Daoy (cell line): ENCODE measurements at places on chromosomes 1 and 21. TPM values are rescaled to one million over a fixed set of nuclear protein-coding genes. Genes with fewer than 3 reads are reported as not detected.

LENEP gene
- not detected in 2 replicates for total RNA-seq

KCNK1 gene
- 12.7 and 19.3 TPM in 2 replicates for total RNA-seq

OR2L2 gene
- 0.06 TPM in 1 of 2 replicates, not detected in the other for total RNA-seq

KRTAP21-1 gene
- total RNA-seq = not detected in 2 replicates

DNA sequence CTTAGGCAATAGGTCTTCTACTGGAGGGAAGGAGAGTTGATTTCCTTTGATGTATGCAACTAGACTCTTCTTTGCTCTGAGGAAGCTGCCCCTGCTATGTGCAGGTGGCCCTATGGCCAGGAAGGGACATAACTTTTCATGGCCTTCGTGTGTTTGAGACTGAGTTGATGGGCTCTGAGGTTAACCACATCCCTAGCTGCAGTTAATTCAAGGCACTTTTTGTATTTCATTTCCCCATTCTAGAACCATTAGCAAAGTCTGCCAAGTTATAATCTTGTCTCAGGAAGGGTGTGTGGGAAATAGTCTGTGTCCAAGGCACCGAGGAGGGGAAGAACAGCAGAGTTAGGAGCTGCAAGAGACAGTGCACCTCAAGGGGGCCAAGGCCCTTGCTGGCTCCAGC, 2.5 kb downstream of the FCRL4 start:
- no peak for DNase-seq

GRCh38 chr1:2436876-2437275, 24.5 kb upstream of the PEX10 start:
- DNase-seq = no peak

- no peak for DNase-seq
Observed at GRCh38 chr1:194477908-194478307, 1291.5 kb upstream of the B3GALT2 start.

DNA sequence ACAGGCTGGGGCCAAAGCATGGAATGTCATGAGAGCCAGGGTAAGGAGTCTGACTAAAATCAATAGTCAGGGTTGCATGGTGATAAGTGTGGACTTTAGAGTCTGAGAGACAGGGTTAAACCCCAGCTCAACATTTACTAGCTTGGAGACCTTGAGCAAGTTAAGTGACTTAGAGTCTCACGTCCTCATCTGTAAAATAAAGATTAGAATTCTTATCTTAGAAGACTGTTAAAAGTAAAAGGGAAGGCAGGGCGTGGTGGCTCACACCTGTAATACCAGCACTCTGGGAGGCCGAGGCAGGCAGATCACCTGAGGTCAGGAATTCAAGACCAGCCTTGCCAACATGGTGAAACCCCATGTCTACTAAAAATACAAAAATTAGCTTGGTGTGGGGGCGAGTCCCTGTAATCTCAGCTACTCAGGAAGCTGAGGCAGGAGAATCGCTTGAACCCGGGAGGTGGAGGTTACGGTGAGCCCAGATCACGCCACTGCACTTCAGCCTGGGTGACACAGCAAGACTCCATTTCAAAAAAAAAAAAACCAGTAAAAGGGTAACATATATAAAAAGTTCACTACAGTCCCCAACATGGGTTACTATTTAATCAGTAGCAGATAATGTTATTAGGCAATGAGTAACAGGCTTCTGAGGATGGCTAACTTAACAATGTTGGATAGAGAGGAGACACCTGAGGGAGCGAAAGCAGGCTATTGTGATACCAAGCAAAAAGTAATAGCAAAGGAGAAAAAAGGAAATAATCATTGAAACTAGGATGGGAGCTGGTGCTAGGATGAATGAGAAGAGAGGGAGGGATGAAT, 20.8 kb downstream of the TMCO1 start:
- DNase-seq = no peak

- DNase-seq = no peak
Observed at GRCh38 chr1:233617025-233617424, 3.1 kb downstream of the KCNK1 start.

DNA sequence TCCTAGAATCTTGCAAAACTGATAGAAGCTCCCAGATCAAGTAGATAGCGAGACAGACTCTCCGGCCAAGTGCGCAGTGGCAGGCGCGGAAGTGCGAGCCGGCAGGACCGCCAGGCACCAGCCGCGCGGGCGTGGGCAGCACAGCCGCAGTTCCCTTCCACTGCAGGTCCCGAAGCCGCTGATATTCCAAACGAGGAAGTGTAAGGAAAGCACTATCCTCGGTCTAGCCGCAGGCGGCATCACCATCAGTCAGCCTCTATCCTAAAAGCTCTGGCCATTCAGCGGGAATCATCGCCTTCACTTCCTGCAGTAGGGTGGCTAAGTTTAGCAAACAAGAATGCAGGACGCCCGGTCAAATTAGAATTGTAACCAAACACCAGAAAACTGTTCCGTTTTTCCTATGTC, 710 bp downstream of the GLRX2 start:
- peak; percentile 61 for DNase-seq
